Bronchial epithelial cell (primary cell): ENCODE measurements at places on chromosomes 1 and 21. TPM values are rescaled to one million over a fixed set of nuclear protein-coding genes. Genes with fewer than 3 reads are reported as not detected.
A peak's percentile ranks its signal among the peaks of the same experiment; 100 is the strongest.

Gene GORAB
- 6.1 and 7.6 TPM in 2 replicates for total RNA-seq

Gene MYBPH
- total RNA-seq, result not detected in 2 replicates

DNA sequence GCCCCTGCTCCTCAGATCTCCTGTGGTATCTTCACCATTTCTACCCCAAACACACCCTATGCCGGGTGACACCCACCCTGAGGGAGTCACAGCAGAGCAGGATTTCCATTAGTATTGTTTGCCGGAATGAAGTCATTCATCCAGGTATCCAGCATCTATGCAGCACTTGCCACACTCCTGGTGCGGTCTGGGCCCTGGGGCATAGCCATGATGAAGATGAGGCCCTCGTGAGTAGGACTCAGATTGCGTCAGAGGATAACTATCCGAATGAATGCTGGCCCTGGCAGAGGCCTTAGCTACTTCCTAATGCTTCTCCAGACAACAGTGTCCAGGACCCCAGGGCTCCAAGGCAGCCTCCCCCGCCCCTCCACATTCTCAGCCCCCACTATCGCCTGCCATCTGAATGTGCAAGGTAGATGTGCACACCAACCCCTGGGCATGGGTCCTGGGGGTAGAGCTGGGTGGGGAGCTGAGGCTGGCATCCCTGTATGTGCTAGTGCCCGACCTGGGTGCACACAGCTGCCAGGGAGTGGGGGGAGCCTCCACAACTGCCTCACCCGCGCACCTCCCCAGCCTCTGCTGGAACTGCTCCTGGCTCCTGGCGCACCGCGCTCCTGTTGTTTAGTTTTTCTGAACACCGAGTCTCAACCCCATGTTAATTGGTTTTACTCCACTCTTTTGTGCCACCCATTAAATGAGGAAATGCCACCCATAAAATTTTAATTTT is 25.5 kb upstream of the ZC3H12A start:
- DNase-seq, result peak; percentile 88

- DNase-seq, result no peak
These were observed 34.0 kb downstream of the C1orf198 start for GRCh38 chr1:230834292-230834691.

DNA sequence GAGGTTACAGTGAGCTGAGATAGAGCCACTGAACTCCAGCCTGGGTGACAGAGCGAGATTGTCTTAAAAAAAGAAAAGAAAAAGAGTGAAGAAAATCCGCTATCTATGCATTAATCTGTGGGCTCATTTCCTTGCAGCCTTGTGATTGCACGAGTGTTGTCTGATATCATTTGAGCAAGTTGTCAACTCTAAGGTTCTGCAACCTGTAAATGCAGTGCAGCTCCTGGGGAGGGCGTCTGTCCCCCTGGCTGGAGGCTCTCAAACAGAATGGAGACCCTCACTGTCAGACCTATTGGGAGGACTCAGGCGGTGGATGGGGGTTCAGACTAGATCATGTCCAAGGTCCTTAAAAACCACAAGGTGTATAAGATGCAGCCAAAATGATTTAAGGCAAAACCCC is 6.2 kb downstream of the CORT start:
- no peak for DNase-seq

GRCh38 chr1:36329817-36330216 is 6.4 kb upstream of the EVA1B start:
- DNase-seq, result no peak

GRCh38 chr1:54047384-54048305 is 5.4 kb downstream of the TMEM59 start:
- no peak for DNase-seq

GRCh38 chr1:165988275-165988674 is 160.9 kb downstream of the UCK2 start:
- no peak for DNase-seq

DNA sequence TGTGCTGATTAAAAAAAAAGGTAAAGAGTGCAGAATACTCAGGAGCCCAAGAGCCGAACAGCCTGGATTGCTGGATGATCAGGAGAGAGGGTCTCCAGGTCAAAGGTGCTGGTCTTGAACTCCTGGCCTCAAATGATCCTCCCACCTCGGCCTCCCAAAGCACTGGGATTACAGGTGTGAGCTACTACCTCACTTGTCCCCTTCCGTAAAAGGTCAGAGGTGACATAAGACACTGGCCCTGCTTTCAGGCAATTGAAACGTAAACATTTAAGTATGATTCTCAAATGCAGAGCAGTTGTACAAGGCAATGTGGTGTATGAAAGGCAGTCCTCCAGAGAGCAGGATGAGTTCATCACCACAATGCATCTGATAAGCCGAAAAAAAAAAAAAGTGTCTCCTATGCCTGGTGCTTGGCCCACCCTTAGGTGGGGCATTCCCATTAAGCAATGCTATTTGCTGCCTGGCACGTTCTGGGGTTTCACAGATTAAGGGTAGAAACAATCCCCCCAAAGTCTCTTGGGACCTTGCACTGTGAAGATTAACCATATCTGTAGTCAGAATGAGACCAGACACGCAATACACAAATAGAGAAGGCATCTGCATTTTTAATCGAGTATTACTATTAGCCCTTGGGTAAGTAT is 47.7 kb downstream of the PARP1 start:
- no peak for DNase-seq
